Eye (tissue), 1 donor: ENCODE measurements at places on chromosomes 13 and 19.
A peak's percentile ranks its signal among the peaks of the same experiment; 100 is the strongest.

GRCh38 chr13:45943120-45943519 lies 91.6 kb upstream of the SIAH3 start:
- DNase-seq = no peak

DNA sequence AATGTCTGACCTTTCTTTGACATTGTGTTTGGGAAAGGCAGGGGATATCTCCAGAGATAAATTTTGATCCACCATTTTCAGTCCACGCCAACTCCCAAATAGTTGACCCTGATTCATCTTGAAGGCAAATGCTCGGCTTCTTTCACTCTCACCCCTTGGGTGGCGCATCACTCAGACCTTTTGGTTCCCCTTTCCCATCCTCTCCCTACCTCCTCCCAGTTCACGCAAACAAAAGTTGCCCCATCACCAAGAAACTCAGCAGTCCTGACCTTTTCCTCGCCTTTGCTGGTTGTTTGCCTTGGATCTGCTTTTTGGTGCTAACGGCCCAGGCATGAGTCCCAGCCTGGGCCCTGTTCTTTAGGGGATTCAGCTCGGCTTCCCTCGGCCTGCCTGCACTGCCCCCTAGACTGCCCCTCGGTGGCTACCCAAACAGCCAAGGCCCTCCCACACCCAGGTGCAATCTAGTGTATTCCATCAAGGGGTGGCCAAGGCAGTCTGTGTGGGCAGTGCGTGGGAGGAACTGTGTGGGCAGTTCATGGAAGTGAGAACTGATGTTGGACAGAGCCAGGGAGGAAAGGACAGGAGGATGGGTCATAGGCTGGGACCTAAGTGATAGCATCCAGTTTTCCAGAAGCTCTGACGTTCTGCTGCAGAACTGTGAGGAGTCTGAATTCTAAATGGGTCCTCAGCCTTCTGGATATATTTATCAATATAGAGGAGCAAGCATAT lies 255.7 kb downstream of the DLEU7 start:
- no peak for DNase-seq

DNA sequence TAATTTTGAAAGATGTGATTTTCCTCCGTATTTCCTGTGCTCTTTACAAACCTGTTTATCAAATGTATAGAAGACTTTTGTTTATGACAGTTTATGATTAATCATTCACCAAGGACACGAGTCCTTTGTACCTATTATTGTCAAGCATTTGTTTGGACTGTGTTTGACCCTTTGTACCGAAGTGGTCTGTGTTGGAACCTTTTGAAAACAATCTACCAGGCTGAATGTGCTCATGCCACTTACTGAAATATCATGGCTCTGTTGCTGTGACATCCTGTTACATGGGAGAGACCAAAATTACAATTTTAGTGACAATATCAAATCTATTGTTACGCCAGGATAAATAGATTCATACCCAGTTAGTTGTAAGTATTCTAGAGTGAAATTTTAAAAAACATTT lies 193.6 kb downstream of the IRS2 start:
- no peak for DNase-seq

GRCh38 chr13:114268344-114269280 lies 12.8 kb upstream of the UPF3A start:
- no peak for DNase-seq

DNA sequence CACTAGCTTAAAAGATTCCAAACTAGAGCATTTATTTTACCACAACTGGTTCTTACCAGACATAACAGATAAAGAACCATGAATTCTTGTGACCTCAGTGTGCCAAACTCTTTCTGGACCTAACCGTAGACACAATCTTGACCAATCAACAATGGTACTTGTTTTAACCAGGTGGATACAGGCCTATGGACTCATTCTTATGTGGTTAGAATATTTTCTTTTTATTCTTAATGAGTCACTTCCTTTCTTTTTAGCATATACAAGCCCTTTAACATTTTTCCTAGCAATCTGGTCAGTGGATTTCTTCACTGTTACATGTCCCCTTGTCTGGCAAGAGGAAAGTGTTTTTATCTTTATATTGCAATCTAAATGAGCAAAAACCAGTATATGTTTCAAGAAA lies 792.1 kb upstream of the SPRY2 start:
- no peak for DNase-seq

DNA sequence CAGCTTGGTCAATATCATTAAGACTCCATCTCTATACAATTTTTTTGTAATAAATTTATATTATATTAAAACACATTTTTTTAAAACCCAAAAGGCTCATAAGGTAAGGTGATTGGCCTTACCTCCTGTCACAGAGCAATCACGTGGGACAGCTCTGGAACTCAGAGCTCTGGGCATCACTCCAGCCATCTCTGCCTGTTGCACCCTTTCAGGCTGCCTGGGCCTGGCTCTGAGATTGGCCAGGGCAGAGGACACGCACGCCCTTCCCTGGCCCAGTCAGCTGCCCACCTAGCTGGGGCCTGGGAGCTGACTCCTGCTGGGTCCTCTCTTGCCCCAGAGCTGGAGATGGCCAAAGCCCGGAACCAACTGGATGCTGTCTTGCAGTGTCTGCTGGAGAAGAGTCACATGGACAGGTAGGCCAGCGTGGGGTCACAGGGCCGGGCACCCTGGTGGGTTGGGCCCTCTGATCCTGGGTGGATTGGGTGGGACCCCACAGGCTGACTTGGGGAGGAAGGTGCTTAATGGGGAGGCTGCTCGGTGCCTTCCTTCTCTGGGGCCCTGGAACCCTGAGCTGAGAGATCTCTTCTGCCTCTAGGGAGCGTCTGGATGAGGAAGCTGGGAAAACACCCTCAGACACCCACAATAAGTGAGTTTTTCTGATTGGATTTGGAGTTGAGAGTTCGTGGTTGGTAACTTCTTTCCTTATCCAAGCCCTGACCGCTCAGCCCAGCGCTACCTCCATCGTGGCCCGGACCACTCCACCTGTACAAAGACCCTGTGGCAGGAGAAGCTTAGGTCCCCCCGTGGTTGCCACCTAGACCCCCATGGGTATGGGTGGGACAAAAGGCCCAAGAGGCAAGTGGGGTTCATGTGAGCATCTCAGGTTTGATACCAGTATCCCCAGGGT lies 3.7 kb downstream of the LIN37 start:
- DNase-seq = no peak

- DNase-seq = peak; percentile 73
Measured at GRCh38 chr13:108322206-108322824, 52.8 kb downstream of the TNFSF13B start.

GRCh38 chr13:71118779-71119364 lies 748.1 kb downstream of the DACH1 start:
- no peak for DNase-seq

DNA sequence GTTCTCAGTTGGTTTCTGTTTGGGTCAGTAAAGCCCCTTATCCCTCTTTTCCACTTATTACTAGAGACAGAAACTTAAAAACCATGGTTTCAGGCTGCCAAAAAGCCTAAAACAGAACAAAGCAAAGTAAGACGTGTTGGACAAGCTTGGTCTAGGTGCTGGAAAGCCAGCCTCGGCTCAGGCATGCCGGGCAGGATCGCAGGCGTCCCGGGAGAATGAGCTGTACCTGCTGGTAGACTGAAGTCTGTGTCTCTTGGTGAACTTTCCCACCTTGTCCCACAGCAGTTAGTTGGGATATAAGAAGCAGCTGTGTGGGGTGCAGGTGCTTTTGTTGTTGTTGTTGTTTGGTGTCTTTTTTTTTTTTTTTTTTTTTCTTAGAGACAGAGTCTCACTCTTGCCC lies 20.8 kb downstream of the PRAM1 start:
- no peak for DNase-seq

GRCh38 chr13:97484301-97484700 lies 50.3 kb downstream of the RAP2A start:
- DNase-seq = no peak

GRCh38 chr13:63337041-63337440 lies 1921.4 kb upstream of the PCDH20 start:
- no peak for DNase-seq

DNA sequence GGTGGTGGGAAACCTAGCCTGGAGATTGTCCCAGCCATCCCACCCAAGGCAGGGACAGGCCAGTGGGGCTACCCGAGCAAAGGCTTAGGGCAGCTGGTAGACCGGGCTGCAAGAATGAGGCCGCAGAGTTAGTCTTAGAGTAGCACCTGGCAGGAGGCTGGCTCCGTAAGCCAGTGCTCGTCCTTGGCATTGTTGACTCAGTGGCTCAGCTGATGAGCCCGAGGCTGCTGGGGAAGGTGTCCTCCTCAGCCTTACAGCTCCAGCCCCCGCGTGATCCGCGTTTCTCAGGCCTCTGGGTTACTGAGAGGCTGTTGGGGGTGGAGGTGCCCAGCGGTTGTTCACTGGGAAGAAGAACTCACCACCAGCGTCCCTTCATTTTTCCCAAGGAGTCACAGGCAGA lies 24.7 kb downstream of the PPP1R37 start:
- DNase-seq = no peak

GRCh38 chr19:1257475-1258162 lies 9.2 kb downstream of the MIDN start:
- DNase-seq = peak; percentile 4

GRCh38 chr13:49418206-49418605 lies 25.7 kb downstream of the CAB39L start:
- DNase-seq = no peak

- DNase-seq = peak; percentile 88
Measured at GRCh38 chr13:35472323-35472881, 4.1 kb downstream of the MAB21L1 start.

DNA sequence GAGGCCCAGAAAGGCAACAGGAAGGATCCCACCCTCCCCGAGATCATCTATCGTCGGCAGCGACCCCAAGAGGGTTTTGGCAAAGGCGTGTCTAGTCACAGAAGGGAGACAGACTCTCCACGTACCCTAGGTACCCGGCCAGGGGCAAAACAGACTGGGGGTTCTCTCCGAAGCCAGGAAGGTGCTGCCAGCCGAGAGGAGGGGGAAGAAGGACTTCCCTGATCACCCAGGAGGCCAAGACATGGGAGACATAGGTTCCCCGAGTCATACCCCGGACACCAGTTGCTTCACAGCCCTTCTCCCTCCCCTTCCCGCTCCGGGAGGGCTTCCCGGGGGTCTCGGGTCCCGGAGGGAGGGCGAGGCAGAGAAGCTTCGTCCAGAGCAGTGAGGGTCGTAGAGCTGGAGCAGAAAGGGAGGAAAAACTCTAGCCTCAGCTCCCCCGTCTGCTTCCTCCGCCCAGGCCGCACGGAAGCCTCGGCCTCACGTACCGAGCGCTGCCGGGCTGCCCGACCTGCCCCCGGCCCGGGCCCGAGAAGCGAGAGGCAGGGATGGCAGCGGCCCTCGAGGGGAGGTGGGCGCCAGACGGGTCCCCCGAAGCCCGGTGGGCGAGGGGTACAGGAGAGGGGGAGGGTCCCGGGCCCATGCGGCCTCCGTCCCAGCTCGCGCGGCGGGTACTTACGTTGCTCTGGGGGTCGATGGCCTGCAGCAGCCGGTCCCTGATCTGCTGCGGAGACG lies 644 bp downstream of the MED26 start:
- peak; percentile 10 for DNase-seq

GRCh38 chr13:50829896-50830295 lies 13.6 kb downstream of the DLEU7 start:
- peak; percentile 53 for DNase-seq

GRCh38 chr13:96181911-96182310 lies 92.0 kb downstream of the HS6ST3 start:
- peak; percentile 14 for DNase-seq

- DNase-seq = no peak
Measured at GRCh38 chr13:40160618-40161350, 505.3 kb downstream of the COG6 start.

GRCh38 chr13:45849408-45849807 lies 2.1 kb downstream of the SIAH3 start:
- no peak for DNase-seq

DNA sequence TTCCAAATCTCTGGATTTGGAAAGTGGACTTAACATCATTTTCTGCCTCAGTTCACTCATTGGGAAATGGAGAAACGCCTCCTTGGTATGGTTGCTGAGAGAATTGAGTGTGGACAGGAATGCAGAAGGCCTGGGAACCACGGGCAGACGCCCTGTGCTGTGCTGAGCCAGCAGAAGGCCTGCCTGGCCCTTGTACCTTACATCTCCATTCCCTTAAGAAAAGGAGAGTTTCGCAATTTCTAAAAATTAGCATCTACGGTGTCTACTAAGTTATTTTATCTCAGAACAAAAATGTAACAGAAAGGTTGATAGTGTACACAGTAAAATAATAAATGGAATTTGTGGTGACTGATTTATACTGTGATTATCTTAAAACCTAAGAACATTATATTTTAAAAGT lies 78.7 kb downstream of the IPO5 start:
- no peak for DNase-seq

DNA sequence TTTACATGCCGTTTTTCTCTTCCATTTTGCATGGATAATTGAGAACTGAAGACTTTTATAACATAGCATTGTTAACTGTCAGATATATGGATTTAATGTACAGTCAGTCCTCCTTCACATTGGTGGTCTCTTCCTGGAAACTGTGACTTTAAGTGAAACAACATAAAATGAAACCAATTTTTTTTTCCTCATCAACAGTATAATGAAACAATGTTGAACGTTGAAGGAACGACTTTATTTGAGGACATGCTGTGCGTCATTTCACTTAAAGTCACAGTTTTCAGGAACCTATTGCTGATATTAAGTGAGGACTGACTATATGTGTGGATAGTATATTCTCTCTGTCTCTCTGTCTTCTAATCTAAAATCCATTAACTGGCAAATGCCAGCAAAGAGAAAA lies 54.8 kb downstream of the COG3 start:
- DNase-seq = no peak

- no peak for DNase-seq
Measured at GRCh38 chr19:42123765-42124164, 8.5 kb downstream of the POU2F2 start.

- DNase-seq = no peak
Measured at GRCh38 chr19:29779921-29780320, 31.9 kb upstream of the CCNE1 start.

DNA sequence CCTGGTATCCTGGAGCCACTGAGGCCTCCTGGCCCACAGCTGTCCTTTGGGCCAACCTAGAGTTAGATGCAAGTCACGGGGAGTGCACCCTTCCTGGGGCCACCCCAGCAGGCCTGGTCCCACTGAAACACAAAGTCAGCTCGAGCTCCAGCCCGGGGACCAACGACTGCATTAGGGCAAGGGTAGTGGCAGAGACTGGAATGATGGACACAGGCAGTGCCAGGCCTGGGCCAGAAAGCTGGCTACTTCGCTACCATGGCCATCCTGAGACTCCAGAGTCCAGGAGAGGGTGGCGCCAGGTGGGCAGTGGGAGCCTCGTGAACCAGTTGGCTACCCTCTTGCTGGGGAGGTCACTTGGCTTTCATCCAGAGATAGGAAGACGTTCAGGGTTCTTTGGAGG lies 22.2 kb upstream of the RNF17 start:
- no peak for DNase-seq

DNA sequence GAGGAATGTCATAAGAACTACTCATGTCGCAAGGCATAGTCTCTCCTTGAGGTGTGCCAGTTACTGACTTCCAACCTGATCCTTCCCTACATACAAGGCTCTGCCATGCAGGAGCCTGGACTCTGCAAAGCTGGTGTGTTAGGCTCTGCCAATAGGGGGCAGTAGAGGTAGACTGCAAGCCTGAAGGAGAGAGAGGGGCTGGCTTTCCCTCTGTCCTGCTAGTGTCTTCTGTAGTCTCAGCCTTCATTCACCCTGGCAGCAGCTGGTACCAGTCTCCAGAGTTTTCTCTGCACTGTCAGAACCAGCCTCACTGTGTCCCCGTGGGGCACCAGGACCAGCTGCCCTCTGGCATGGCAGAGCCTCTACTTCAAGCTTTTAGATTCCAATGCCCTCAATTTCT lies 14.5 kb downstream of the SHISA2 start:
- peak; percentile 70 for DNase-seq
